ENCODE measurements at places on chromosomes 11 and 22. TPM values are rescaled to one million over a fixed set of nuclear protein-coding genes. Genes with fewer than 3 reads are reported as not detected.

DNA sequence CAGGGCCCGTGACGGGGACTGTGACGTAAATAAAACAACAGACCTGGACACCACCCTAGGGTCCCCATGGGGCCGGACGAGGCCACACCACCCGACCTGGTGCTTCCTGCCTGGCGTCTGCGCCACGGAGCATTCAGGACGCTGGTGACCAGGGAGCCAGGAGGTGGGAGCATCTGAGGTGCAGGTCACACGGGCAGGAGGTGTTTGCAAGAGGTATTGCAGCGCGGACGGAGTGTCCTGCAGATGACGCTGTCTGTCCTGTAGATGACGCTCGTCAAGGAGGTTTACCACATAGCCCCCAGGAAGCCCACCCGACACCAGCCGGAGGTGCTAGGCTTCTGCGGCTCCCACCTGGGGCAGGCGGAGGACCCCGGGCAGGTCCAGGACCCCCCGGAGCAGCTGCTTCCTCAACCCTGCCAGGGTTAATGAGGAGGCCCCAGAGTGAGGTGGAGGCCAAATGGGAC is 986 bp upstream of the MUC5B start:
- H3K27me3 ChIP-seq = peaks cover 69% of the 10 kb centered on the region
- no peak overlapping the region for H3K27ac ChIP-seq
- DNase-seq = no peak
- peaks cover 36% of the 10 kb centered on the region for H3K4me1 ChIP-seq

DNA sequence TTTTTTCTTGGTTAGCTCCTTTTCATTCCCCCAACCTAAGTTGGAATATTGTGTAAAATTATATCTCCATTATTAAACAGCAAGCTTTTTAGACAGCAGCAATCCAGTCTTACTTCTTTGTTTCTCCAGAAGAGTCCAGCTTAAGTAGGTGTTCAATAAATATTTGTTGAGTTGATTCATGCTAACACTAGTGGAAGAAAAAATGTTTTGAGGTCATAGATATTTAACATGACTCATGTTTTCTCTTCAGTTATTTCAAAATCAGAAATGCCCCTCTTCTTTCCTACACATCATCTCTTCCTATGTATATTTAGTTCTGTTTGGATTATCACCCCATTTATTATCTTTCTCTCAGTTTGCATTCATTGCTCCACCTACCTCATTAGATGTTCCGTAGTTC is 20.3 kb downstream of the CCDC83 start:
- no peaks in the 10 kb centered on the region for H3K36me3 ChIP-seq
- H3K4me1 ChIP-seq = peaks cover 12% of the 10 kb centered on the region
- H3K4me3 ChIP-seq = no peak overlapping the region

The GVQW3 gene
- total RNA-seq = 2.9 TPM

GRCh38 chr11:89175796-89176195 is 1.9 kb upstream of the TYR start:
- H3K4me3 ChIP-seq = no peak overlapping the region
- no peaks in the 10 kb centered on the region for H3K4me1 ChIP-seq
- no peak overlapping the region for H3K27ac ChIP-seq
- no peak for DNase-seq

The ASPHD2 gene
- total RNA-seq = 0.04 TPM

GRCh38 chr22:50621948-50622722 is 5.8 kb downstream of the ARSA start:
- DNase-seq = no peak
- H3K27ac ChIP-seq = peak overlapping the region; percentile 50
- no peaks in the 10 kb centered on the region for H3K36me3 ChIP-seq
- H3K4me1 ChIP-seq = peaks cover 68% of the 10 kb centered on the region
- H3K4me3 ChIP-seq = peak overlapping the region; percentile 47

GRCh38 chr11:8759634-8760033 is 77.0 kb downstream of the RPL27A start:
- H3K36me3 ChIP-seq = no peaks in the 10 kb centered on the region
- peaks cover 19% of the 10 kb centered on the region for H3K4me1 ChIP-seq
- H3K4me3 ChIP-seq = no peak overlapping the region
- H3K27me3 ChIP-seq = no peaks in the 10 kb centered on the region

The BACE1 gene
- total RNA-seq = 10.2 TPM

DNA sequence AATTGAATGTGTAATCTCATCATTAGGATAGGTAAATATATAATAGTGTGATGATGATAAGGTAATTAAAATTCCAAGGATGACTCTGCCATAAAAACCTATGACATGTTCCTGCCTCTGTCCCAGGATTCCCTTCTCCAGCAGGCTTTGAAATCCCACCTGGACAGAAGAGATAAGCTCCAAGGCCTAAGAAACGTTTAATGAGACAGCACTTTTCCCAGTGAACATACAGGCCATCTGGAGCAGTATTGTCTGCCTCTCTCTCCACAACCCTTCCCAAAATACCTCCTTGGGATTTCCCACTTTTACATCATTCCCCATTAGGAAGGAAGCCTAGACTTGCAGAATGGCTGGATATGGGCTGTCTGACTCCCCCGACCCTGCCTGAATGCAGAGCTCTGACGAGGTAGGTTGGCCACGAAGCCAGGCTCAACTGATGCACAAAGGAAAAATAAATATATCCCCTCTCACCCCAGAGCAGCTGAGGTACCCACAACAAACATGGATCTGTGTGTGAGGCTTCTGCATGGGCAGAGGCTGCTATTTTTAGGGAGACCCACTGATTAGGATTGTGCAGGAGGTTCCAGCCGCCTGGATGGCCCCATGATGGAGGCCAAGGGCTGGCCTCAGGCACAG is 71.0 kb downstream of the TMPRSS5 start:
- DNase-seq = no peak
- H3K4me3 ChIP-seq = no peak overlapping the region
- peaks cover 1% of the 10 kb centered on the region for H3K27me3 ChIP-seq
- H3K27ac ChIP-seq = no peak overlapping the region
- H3K36me3 ChIP-seq = no peaks in the 10 kb centered on the region
- no peaks in the 10 kb centered on the region for H3K4me1 ChIP-seq

GRCh38 chr22:25281675-25282345 is 62.4 kb downstream of the CRYBB2 start:
- H3K4me3 ChIP-seq = no peak overlapping the region
- no peaks in the 10 kb centered on the region for H3K36me3 ChIP-seq
- H3K4me1 ChIP-seq = no peaks in the 10 kb centered on the region
- H3K27me3 ChIP-seq = peaks cover 3% of the 10 kb centered on the region
- DNase-seq = no peak

- no peaks in the 10 kb centered on the region for H3K36me3 ChIP-seq
- no peaks in the 10 kb centered on the region for H3K4me1 ChIP-seq
- no peak overlapping the region for H3K27ac ChIP-seq
- no peak overlapping the region for H3K4me3 ChIP-seq
- no peak for DNase-seq
Observed at GRCh38 chr11:104819107-104819506, 79.2 kb downstream of the CASP12 start.

DNA sequence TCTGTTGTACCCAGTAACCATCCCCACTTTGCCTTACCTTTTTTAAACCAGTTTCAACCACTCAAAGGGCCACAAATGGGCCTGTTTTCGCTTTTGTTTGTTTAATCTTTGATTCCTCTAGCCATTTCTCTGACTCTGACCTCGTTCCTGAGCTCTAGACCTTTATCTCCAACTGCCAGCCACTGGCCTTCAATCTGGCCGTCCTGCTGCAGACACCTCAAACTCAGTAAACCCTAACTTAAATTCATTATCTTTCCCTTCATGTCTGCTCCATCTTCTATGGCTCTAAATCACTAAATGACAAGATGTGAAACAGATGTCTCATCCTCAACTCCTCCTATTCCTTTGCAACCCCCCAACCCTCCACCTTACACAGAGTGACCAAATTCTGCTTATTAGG is 1.3 kb upstream of the GDPD4 start:
- DNase-seq = peak; percentile 12
- H3K27ac ChIP-seq = no peak overlapping the region
- no peak overlapping the region for H3K4me3 ChIP-seq
- H3K4me1 ChIP-seq = peaks cover 40% of the 10 kb centered on the region
- no peaks in the 10 kb centered on the region for H3K27me3 ChIP-seq

GRCh38 chr11:64892411-64892831 is 14.0 kb upstream of the EHD1 start:
- DNase-seq = no peak
- peak overlapping the region; percentile 80 for H3K4me3 ChIP-seq
- no peaks in the 10 kb centered on the region for H3K27me3 ChIP-seq

DNA sequence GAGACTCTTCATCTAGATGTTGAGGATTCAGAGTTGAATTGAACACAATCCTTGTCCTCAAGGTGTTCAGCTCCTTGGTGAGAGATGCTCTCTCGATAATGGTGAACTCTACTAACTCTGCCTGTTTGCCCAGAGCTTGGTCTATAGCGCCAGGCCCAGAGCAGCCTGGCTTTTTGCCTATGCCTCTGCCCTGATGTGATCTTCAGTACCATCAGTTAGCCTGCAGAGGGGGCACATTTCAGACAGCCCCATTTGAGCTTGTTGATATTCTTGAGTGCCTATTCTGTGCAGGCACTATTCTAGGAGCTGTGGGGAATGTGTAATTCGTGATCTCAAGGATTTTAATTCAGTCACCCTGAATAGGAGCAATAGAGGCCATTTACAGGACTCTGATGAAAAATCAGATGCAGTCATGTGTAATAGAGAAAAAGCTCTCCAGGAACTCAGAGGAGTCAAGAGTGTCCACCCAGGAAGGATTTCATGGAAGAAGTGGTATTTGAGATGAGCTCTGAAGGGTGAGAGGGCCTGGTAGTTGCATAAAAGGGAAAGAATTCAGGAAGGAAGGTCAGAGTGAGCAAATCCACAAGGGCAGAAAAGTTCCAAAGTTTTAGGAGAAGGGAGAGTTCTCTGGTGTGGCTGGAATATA is 19.3 kb downstream of the GTPBP1 start:
- H3K27me3 ChIP-seq = no peaks in the 10 kb centered on the region
- peaks cover 37% of the 10 kb centered on the region for H3K36me3 ChIP-seq
- peaks cover 22% of the 10 kb centered on the region for H3K4me1 ChIP-seq

The SMIM38 gene
- total RNA-seq = 0.40 TPM

GRCh38 chr11:2886191-2886894 is 768 bp upstream of the CDKN1C start:
- H3K4me3 ChIP-seq = no peak overlapping the region
- H3K27ac ChIP-seq = no peak overlapping the region
- H3K4me1 ChIP-seq = peaks cover 25% of the 10 kb centered on the region
- peaks cover 29% of the 10 kb centered on the region for H3K27me3 ChIP-seq

GRCh38 chr11:87144252-87144651 is 106.5 kb downstream of the TMEM135 start:
- no peaks in the 10 kb centered on the region for H3K36me3 ChIP-seq
- DNase-seq = no peak
- H3K27me3 ChIP-seq = no peaks in the 10 kb centered on the region
- no peak overlapping the region for H3K27ac ChIP-seq
- peaks cover 24% of the 10 kb centered on the region for H3K4me1 ChIP-seq
- no peak overlapping the region for H3K4me3 ChIP-seq

- H3K4me3 ChIP-seq = no peak overlapping the region
- no peaks in the 10 kb centered on the region for H3K4me1 ChIP-seq
Observed at GRCh38 chr11:120031612-120032600, 106.0 kb downstream of the TRIM29 start.

DNA sequence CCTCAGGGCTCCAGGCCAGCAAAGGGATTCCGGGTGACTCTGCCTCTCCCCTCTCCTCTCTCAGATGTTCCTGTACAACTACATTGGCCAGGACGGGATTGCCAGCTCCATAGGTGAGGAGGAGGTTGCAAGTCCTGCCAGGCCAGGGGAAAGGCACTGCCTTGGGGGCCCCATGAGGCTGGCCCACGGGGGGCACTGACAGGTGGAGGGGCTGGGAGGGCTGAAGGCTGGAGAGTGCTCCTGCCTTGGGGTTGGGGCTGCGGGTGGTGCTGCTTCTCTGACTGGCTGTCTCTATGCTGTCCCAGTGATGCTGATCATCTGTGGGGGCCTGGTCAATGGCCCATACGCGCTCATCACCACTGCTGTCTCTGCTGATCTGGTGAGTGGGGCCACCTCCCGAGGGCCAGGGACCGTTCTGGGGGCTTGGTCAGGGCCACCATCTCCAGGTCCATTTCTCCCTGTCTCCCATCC is 21.7 kb downstream of the SLC37A2 start:
- H3K27ac ChIP-seq = no peak overlapping the region
- no peaks in the 10 kb centered on the region for H3K27me3 ChIP-seq
- H3K36me3 ChIP-seq = no peaks in the 10 kb centered on the region

The OR51I1 gene
- total RNA-seq = not detected

The SLC3A2 gene
- total RNA-seq = 94.8 TPM

GRCh38 chr11:130645843-130646197 is 197.4 kb downstream of the ADAMTS15 start:
- peaks cover 6% of the 10 kb centered on the region for H3K4me1 ChIP-seq
- no peaks in the 10 kb centered on the region for H3K36me3 ChIP-seq
- H3K27ac ChIP-seq = no peak overlapping the region
- H3K27me3 ChIP-seq = 0 out of 3 replicates have a peak, but pooled peaks cover 5% of the 10 kb centered on the region
- no peak overlapping the region for H3K4me3 ChIP-seq

- 0 out of 2 replicates have a peak, but pooled peaks cover 8% of the 10 kb centered on the region for H3K4me1 ChIP-seq
- no peak overlapping the region for H3K4me3 ChIP-seq
- peaks cover 61% of the 10 kb centered on the region for H3K27me3 ChIP-seq
- no peak for DNase-seq
- no peak overlapping the region for H3K27ac ChIP-seq
Observed at GRCh38 chr22:45877651-45878050, 99.3 kb downstream of the WNT7B start.

The UPB1 gene
- total RNA-seq = 1.2 TPM

All from HepG2 (cell line).